Suprapubic skin (tissue), 4 donors: ENCODE measurements at places on chromosomes 1 and 21.
A peak's percentile ranks its signal among the peaks of the same experiment; 100 is the strongest.

DNA sequence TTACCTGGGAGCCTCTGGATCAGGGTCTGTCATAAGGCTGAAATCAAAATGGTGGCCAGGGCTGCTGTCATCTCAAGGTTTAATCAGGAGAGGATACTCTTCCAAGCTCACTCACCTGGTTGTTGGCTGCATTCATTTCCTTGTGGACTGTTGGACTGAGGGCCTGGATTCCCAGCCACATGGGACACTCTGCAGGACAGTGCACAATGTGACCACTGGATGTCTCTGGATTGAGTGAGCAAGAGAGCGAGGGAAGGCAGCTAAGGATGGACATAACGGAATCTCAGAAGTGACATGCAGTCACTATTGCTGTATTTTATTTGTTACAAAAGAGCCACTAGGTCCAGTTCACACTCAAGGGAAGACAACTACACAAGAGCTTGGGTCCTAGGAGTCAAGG, 229.1 kb downstream of the S1PR1 start:
- H3K27me3 ChIP-seq: no peaks in the 10 kb centered on the region
- no peaks in the 10 kb centered on the region for H3K36me3 ChIP-seq
- no peaks in the 10 kb centered on the region for H3K4me1 ChIP-seq
- no peak overlapping the region for H3K27ac ChIP-seq

DNA sequence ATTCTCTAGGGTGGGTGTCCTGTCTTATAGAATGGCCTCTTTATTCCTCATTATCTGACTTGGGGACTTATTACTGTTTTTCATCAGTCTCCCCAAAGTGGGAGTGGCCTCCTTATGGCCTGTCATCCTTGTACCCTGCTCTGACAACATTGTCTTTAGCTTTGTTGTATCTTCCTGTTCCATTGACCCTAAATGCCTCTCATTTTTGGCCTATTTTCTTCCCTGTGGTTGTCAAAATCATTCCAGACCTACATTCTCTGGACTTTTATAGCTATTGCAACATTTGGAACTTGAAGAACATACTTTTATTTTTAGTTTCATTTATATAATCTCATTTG, 9.7 kb downstream of the SFT2D2 start:
- H3K4me3 ChIP-seq: no peak overlapping the region
- no peak overlapping the region for H3K27ac ChIP-seq
- H3K4me1 ChIP-seq: peaks cover 24% of the 10 kb centered on the region
- H3K36me3 ChIP-seq: peaks cover 68% of the 10 kb centered on the region

- peaks cover 65% of the 10 kb centered on the region for H3K4me1 ChIP-seq
- peak overlapping the region; percentile 92 for H3K27ac ChIP-seq
- H3K36me3 ChIP-seq: peaks cover 4% of the 10 kb centered on the region
Observed at GRCh38 chr1:87334351-87335174, 5.9 kb downstream of the LMO4 start.

DNA sequence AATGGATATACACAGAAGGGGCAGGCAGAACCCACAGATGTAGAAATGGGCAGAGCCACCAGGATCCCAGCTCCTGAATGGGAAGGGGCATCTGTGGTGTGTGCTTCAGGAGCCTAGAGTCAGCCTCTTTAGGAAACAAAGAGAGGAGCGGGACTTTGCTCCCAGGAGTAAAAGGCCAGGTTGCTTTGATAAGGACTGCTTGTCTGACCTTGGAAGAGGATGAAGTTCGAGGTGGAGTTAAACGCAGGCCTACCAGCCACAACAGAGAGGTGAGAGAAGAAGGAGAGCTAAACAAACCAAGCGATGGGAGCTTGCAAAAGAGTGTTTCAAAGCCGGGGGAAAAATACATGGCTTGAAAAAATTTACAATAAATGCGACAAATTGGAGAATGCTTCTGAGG, 49.9 kb upstream of the TMPRSS2 start:
- DNase-seq: no peak
- no peak overlapping the region for H3K4me3 ChIP-seq
- no peak overlapping the region for H3K27ac ChIP-seq
- no peaks in the 10 kb centered on the region for H3K27me3 ChIP-seq
- H3K4me1 ChIP-seq: peaks cover 4% of the 10 kb centered on the region

- no peak overlapping the region for H3K4me3 ChIP-seq
- no peaks in the 10 kb centered on the region for H3K4me1 ChIP-seq
- H3K27ac ChIP-seq: no peak overlapping the region
- H3K36me3 ChIP-seq: no peaks in the 10 kb centered on the region
Observed at GRCh38 chr1:14578156-14578555, 20.3 kb upstream of the KAZN start.

DNA sequence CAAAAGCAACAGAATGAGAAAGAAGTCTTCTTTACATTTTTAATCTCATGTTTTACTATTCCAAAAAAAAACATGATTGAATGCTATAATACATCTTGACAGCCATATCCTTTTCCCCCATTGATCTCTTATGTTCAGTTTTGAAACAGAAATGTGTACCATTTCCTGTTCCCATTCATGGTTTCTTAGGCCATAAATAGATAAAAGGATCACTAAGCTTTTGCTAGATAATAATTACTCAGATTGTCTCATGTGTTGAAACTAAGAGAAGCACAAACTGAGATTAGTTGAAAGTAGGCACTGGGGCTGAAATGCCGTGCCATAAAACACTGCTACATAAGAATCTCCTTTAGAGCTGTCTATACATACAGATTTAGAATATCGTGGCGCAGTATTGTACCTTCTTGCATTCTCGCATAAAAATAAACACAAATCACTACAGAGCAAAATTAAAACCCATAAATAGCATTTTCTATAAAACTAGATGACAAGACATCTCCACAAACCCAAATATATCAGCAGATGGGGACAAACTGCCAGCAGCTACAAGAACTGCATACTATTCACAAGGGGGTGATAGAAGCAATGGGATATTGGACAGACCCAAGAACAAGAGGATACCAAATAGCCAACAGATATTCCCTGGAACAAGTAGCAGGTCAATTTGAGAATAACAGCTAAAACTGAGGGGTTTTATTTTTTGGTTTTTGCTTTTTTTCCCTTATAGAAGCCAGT, 405.3 kb upstream of the PRMT6 start:
- no peaks in the 10 kb centered on the region for H3K27me3 ChIP-seq
- no peak for DNase-seq
- H3K36me3 ChIP-seq: no peaks in the 10 kb centered on the region
- H3K4me3 ChIP-seq: no peak overlapping the region

DNA sequence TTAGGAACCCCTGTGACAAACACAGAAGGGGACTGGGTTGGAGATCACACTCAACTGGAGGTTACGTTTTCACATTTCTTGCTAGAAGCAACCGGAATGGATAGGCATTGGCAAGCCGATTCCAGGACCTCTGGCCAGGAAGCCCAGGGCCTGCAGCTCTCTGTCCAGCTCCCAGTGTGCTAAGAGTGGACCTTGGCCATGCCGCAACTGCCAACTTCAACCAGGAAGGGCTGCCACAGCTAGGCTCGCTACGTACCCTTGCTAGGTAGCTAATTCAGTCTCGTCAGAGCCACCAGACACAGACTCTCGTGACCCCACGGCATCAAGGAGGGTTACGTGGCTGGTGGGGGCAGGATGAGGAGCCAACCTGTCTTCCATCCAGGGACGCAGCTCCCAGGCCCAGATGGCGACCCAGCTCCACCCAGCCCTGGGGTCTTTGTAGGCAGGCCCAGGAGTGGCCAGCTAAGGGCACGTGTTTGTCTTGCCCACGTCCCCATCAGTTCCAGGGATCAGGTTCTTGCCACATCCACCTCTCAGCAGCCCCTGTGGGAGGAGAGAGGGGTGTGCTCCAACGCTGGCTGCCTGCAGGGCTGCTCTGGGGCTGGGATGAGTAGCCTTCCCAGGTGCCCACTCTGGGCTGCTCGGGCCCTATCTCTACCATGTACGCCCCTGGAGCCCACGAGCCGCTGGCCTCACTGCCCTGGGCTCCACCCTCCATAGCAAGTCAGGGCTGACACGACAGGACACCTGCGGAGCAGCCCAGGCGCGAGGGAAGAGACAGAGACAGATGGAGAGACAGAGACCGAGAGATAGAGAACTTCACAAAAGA, 39.2 kb downstream of the UBE2G2 start:
- no peak for DNase-seq
- no peaks in the 10 kb centered on the region for H3K36me3 ChIP-seq
- H3K27ac ChIP-seq: no peak overlapping the region
- no peaks in the 10 kb centered on the region for H3K27me3 ChIP-seq
- H3K4me3 ChIP-seq: no peak overlapping the region
- peaks cover 18% of the 10 kb centered on the region for H3K4me1 ChIP-seq

DNA sequence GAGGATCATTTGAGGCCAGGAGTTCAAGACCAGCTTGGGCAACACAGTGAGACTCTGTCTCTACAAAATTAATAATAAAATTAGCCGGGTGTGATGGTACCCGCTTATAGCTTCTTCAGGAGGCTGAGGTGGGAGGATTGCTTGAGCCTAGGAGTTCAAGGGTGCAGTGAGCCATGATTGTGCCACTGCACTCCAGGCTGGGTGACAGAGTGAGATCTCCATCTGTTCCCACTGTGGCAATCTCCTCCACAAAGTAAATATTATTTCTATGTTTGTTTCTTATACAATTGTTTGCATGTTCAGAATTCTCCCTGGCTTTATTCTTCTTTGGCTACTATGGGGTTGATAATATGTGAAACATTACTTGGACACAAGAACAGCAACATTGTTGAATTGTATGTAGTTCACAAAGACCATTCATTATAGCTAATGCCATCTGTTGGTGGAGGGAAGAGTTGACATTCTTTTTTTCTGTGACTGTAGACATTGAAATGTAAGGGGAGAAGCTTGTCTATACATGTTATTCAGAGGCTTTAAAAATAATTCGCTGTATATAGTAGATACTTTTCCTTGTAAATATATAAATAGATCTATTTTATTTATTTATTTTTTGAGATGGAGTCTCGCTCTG, 47.8 kb upstream of the SRSF10 start:
- no peaks in the 10 kb centered on the region for H3K4me1 ChIP-seq
- H3K27me3 ChIP-seq: no peaks in the 10 kb centered on the region
- DNase-seq: no peak
- no peak overlapping the region for H3K4me3 ChIP-seq
- H3K27ac ChIP-seq: no peak overlapping the region

DNA sequence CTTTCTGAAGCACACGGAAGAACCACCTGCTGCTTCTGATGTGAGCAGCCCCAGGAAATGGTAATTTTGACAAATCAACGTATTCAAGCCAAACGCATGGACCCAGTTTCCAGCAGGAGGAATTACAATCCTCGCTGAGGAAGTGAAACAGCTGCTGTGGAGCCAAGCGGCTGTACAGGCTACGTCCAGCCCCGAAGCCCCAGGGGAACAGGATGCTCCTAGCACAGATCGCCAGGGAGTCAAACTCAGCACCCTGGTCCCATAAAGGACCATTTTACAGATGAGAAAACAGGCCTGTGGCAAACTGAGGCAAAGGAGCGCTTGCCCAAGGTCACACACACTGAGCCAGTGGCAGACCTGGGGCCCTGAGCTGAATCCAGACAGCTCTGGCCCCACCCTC, 108.0 kb downstream of the PTPRU start:
- DNase-seq: no peak
- peaks cover 30% of the 10 kb centered on the region for H3K27me3 ChIP-seq
- H3K4me1 ChIP-seq: no peaks in the 10 kb centered on the region
- H3K27ac ChIP-seq: no peak overlapping the region

- peak overlapping the region; percentile 50 for H3K27ac ChIP-seq
- no peaks in the 10 kb centered on the region for H3K27me3 ChIP-seq
- H3K36me3 ChIP-seq: peaks cover 44% of the 10 kb centered on the region
- DNase-seq: no peak
- H3K4me3 ChIP-seq: peak overlapping the region; percentile 82
Observed at GRCh38 chr1:44802306-44803061, 2.3 kb downstream of the PLK3 start.

DNA sequence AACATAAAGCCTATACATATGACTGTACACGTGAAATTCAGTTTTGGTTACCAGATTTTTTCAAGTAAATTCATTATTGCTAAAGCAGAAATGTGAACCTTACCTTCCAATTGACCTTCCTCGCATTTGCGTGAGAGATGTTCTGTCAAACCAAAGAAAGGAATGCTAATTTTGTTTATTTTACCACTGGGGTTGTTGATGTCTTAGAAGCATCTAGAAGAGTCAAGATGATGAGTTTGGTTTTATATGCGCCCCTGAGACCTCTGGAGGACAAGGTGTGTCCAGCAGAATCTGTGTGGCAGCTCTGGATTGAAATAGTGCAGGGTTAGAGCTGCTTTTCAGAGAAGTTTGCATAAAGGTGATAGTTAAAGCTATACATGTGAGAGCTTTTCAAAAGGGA, 48.4 kb downstream of the ZBTB40 start:
- no peak for DNase-seq
- H3K4me1 ChIP-seq: peaks cover 17% of the 10 kb centered on the region
- no peak overlapping the region for H3K27ac ChIP-seq
- H3K36me3 ChIP-seq: peaks cover 5% of the 10 kb centered on the region
- no peaks in the 10 kb centered on the region for H3K27me3 ChIP-seq

- no peaks in the 10 kb centered on the region for H3K4me1 ChIP-seq
- H3K36me3 ChIP-seq: peaks cover 44% of the 10 kb centered on the region
- H3K27me3 ChIP-seq: no peaks in the 10 kb centered on the region
- no peak overlapping the region for H3K4me3 ChIP-seq
- DNase-seq: no peak
Observed at GRCh38 chr1:7845761-7846160, 7.1 kb downstream of the UTS2 start.

- H3K27me3 ChIP-seq: no peaks in the 10 kb centered on the region
- H3K4me3 ChIP-seq: no peak overlapping the region
- no peaks in the 10 kb centered on the region for H3K36me3 ChIP-seq
- H3K4me1 ChIP-seq: no peaks in the 10 kb centered on the region
Observed at GRCh38 chr21:31098576-31099005, 60.3 kb upstream of the KRTAP19-8 start.
